ENCODE measurements at places on chromosomes 5 and 9.

DNA sequence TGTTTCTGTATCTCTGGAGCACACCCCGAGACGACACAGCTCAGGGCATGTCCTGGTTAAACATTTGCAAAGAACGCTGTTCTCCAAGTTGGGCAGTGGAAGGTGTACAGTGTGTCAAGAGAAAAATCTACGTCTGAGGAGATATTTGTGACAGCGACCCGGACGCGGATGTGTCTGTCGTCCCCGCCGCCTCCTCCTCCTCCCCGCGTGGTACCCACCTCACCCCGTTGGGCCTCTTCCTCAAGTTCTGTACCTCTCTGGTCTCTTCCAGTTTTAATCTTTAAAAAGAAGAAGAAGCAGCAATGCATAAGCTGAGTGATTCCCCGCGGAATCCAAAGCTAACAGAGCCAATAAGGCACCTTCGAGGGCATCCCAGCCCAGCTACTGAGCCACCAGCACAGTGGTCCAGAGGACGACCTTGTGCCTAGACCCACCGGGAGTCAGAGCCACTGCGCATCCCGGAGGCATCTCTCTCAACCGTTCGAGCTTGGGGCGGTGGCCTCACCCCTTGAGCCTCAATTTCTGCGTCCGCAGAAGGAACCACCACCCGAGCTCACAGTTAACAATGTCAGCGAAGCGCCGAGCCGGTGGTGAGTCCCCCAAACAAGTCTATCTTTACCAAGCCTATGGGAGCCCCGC, 467 bp downstream of the C9orf78 start:
- ATAC-seq = peak; percentile 5
- H3K27me3 ChIP-seq = no peaks in the 10 kb centered on the region
- H3K27ac ChIP-seq = peak overlapping the region; percentile 92
- peaks cover 84% of the 10 kb centered on the region for H3K36me3 ChIP-seq
- peaks cover 36% of the 10 kb centered on the region for H3K4me1 ChIP-seq

- no peak overlapping the region for H3K4me3 ChIP-seq
- no peak overlapping the region for H3K27ac ChIP-seq
- no peaks in the 10 kb centered on the region for H3K27me3 ChIP-seq
- H3K4me1 ChIP-seq = no peaks in the 10 kb centered on the region
- H3K36me3 ChIP-seq = no peaks in the 10 kb centered on the region
These were observed 276.1 kb downstream of the TAF11L14 start for GRCh38 chr5:17910318-17910717.

DNA sequence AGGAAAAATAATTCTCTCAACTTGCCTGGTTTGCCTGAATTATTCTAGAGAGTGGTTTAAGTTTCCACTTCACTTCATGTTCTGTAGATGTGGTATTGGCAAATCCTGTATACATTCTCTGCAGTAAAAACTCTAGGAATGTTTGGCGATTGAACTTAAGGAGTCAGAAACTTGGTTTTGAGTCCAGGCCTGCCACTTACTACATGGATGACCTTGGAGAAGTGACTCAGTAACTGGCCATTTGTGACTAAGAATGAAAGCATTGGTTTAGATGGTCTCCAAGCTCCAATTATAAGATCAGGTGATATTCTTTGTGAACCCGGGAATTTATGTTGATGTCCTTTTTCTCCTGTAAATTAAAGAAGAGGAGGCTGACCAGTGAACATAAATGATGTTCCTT, 233.8 kb downstream of the GAS1 start:
- no peak overlapping the region for H3K27ac ChIP-seq
- H3K4me3 ChIP-seq = no peak overlapping the region
- no peaks in the 10 kb centered on the region for H3K36me3 ChIP-seq
- H3K27me3 ChIP-seq = peaks cover 20% of the 10 kb centered on the region

GRCh38 chr9:121836366-121836885, 185.0 kb downstream of the DAB2IP start:
- no peak for ATAC-seq
- H3K4me3 ChIP-seq = no peak overlapping the region
- H3K4me1 ChIP-seq = no peaks in the 10 kb centered on the region
- H3K36me3 ChIP-seq = no peaks in the 10 kb centered on the region

DNA sequence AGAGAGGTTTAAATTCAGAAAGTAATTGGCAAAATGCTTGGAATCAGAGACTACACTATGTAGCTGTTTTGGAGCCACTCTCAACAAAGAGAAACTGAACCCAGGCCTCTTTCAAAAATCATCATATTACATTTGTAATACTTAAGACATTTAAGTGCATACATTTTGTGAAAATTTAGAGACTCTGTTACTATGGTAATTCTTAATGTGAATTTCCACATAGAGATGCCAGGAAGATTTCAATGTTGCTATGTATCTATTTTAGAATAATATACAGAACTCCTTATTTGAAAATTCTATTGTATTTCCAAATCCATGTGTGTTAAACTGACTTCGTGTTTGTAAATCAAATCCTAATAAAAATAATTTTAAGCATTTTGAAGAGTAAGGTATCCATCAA, 1260.9 kb upstream of the C9orf72 start:
- H3K27me3 ChIP-seq = no peaks in the 10 kb centered on the region
- no peak for ATAC-seq
- no peak overlapping the region for H3K4me3 ChIP-seq
- H3K36me3 ChIP-seq = no peaks in the 10 kb centered on the region
- H3K27ac ChIP-seq = no peak overlapping the region
- no peaks in the 10 kb centered on the region for H3K4me1 ChIP-seq

DNA sequence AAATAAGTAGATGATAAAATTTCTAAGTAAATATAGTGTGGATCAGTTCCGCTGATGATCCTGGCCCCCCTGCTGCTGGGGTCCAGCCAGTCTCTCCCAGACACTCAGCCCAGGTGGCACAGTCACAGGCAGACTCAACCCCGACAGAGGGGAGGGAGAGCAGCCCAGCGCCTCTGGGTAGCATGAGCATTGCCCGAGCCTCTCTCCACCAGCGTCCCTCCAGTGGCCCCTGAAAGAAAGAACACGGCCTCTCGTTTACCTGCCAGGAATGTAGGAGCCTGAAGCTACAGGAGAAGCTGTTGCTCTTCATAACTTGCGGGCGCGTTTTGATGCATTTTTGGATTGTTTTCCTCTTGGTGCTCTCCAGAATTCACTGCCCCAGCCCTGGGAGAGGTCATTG, 68.8 kb upstream of the ICE1 start:
- H3K4me1 ChIP-seq = no peaks in the 10 kb centered on the region
- peaks cover 11% of the 10 kb centered on the region for H3K27me3 ChIP-seq
- ATAC-seq = no peak
- no peak overlapping the region for H3K27ac ChIP-seq
- no peaks in the 10 kb centered on the region for H3K36me3 ChIP-seq

- no peaks in the 10 kb centered on the region for H3K27me3 ChIP-seq
- no peak overlapping the region for H3K27ac ChIP-seq
- H3K4me1 ChIP-seq = no peaks in the 10 kb centered on the region
These were observed 16.9 kb upstream of the ZNF366 start for GRCh38 chr5:72523960-72524582.

DNA sequence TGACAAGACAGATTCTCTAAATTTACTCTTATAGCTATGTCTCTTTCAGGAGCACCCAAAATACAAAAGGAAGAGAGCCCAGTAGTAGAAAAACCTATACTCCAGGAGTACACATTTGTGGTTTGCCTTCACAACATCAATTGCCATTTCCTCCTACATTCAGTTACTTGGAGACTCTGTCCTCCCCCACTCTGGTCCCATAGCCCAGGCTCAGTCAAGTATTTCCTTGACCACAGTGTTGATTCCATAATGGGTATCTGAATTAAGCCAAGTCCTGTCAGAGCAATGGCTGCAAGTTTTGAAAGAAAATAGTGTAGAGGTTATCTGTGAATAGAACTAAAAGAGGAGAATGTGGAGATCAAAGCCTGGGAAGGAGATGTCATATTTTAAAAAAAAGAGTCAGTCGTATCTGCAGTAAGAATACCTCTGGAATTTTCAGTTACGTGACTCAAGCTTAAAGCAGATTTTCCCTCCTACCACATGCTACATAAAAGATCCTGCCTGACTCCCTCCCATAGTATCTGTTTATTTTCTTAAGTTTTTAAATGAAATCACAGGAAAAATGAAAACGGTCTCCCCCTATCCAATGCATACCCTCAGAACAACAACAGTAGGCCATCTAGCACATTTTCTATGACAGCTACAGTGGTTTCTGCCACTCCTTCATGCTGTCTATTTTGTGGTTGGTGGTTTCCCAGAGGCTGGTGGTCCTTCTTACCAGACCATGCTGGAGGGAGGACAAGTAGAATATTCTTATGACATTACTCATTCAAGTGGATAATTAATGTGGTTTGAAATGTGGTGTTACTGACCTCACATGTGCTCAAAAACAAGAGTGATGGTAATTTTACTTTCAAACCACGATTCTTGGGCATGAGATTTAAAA, 249.7 kb upstream of the TMEM161B start:
- no peak overlapping the region for H3K27ac ChIP-seq
- H3K4me3 ChIP-seq = no peak overlapping the region
- ATAC-seq = no peak

- H3K27ac ChIP-seq = no peak overlapping the region
- H3K4me1 ChIP-seq = no peaks in the 10 kb centered on the region
- peak; percentile 18 for ATAC-seq
- H3K27me3 ChIP-seq = no peaks in the 10 kb centered on the region
- H3K36me3 ChIP-seq = no peaks in the 10 kb centered on the region
These were observed 395.2 kb downstream of the KIAA0825 start for GRCh38 chr5:94223235-94223634.

- peaks cover 3% of the 10 kb centered on the region for H3K27me3 ChIP-seq
- H3K36me3 ChIP-seq = no peaks in the 10 kb centered on the region
- peaks cover 4% of the 10 kb centered on the region for H3K4me1 ChIP-seq
- H3K27ac ChIP-seq = no peak overlapping the region
- ATAC-seq = no peak
These were observed 216.4 kb downstream of the CACNA1B start for GRCh38 chr9:138094028-138094427.

DNA sequence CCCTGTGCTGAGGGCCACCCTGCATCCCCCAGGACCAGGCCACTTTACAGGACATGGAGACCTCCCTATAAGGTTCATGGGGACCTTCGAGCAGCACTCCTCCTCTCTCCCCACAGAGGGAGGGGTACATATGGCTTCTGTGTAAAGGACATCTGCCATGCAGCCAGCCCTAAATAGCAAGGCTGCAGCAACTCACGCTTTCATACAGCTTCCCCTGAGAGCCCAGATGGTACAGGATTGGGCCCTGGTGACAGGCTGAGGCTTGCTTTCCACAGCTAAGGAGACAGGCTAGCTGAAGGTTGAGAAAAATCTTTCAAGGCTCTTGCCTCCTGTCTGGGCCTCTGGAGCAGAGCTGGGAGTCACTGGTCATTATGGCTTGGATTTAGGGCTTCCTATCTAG, 147.0 kb upstream of the ZNF366 start:
- H3K36me3 ChIP-seq = no peaks in the 10 kb centered on the region
- no peaks in the 10 kb centered on the region for H3K4me1 ChIP-seq
- H3K4me3 ChIP-seq = no peak overlapping the region
- ATAC-seq = no peak

DNA sequence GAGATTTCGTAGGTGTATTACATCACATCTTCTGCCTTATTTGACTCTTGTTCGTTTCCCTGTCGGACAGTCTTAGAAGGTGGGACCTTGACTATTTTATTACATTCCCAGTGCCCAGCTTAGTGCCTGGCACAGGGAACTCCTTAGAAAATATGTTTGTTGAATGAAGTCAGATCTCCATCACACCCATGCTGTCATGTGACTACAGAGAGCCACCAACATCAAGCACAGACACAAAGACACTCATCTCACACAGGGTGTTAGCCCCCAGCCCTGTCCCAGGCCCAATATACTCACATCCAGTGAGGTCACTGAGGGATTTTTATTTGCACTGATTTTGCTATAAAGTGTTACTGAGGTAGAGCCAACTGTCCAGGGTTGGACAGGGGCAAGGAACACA, 692 bp upstream of the SRA1 start:
- ATAC-seq = no peak
- no peaks in the 10 kb centered on the region for H3K27me3 ChIP-seq
- peak overlapping the region; percentile 75 for H3K27ac ChIP-seq

Measured in activated T-helper 17 cell treated with anti-CD3 and anti-CD28 coated beads, Interleukin-2, amount 50 U/mL, for 72 hours (primary cell).